ENCODE measurements at places on chromosomes 4 and X.
A peak's percentile ranks its signal among the peaks of the same experiment; 100 is the strongest.

DNA sequence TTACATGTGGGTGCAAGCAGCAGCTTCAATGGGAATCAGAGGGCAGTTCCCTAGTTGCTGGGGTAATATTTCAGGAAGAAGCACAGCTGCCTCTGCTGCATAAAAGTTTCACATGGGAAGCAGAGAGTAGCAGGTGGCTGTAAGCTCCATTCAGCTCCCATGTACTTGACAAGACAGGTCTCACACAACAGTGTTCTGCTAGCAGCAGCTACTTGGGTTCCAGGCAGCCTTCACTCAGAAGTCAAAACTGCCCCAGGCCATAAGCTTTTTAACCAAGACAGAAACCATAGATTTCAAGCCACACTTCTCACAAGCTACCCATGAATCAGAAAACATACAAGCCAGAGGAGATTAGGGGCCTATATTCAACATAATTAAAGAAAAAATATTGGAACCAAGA is 41.4 kb upstream of the SPIN2A start:
- no peak for DNase-seq

DNA sequence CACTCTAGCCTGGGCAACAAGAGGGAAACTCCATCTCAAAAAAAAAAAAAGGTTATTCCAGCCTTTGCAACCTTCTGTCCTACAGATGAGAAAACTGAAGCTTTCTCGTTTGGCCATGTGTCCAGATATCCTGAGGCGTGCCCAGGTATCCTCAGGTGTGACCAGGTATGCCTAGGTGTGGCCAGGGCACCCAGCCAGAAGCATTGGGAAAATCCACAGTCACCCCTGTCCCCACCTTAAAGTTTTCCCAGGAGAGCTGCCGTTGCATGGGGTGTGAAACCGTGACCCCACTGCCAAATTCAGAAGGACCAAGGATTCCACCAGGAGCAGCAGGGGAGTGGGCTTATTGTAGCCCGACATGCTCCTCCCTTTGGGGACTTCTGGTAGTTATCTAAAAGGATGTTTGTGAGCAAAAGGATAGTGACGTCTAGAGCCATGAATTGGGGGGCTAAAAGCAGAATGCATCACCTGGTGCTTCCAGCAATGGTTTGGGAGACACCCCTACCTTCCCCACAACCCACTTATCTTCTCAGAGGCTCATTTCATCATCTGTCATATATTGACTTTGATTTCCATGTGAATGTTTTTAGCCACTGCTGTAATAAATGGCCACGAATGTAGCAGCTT is 4.0 kb upstream of the DHRSX start:
- DNase-seq = no peak

- DNase-seq = no peak
These were observed 214.9 kb upstream of the RPS6KA3 start for GRCh38 chrX:20481632-20482031.

- no peak for DNase-seq
These were observed 108.2 kb upstream of the BRWD3 start for GRCh38 chrX:80917919-80918318.

- peak; percentile 3 for DNase-seq
These were observed 10.0 kb upstream of the LNX1 start for GRCh38 chr4:53601251-53601764.

DNA sequence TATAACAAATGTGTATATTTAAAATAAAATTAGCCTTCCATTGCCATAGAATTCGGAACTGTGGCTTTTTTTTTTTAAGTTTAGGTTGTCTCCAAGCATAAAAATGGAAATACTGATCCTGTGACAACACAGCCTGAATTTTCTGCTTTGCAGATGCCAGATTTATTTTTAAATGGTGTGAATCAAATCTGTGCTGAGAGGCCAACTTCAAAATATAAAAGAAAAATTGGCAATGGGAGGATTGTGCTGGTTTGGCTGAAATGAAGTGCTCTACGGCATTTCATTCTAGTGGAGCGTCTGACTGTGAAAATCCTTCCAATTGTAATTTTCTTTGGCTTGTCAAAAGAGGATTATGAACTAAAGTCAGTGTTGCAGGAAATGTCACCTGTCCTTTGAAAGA is 580.3 kb upstream of the ZFP42 start:
- no peak for DNase-seq

DNA sequence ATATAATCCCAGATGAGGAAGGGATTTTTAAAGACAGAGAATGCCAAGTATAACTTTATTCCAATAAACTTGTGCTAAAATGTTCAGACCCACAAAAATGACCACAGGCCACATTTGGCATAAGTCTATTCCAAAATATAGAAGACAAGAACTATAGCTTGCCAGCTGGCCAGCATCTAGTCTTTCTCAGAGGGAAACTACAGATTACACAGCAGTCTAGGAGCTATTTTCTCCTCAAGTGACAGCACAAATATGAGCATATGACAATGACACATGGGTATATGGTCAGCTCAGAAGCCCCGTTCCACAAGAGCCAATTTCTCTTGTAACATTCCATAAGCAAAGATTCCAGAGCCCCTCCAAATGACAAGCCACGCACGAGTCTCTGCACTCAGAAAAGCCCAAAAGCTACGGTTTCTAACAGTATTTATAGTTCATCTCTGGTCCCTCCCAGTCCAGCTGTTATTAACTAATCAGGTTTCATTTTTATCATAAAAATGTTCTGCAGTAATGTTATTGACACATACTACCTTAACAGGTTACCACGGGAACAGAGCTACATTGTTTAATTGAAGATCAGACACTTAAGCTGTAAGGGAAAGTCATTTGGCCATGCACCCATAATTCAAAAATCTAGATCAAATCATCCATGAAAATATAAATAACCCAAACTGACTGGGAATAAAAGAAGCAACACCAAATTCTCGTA is 70.3 kb downstream of the RAB28 start:
- DNase-seq = no peak

GRCh38 chr4:177012918-177013545 is 220.3 kb upstream of the VEGFC start:
- DNase-seq = no peak

DNA sequence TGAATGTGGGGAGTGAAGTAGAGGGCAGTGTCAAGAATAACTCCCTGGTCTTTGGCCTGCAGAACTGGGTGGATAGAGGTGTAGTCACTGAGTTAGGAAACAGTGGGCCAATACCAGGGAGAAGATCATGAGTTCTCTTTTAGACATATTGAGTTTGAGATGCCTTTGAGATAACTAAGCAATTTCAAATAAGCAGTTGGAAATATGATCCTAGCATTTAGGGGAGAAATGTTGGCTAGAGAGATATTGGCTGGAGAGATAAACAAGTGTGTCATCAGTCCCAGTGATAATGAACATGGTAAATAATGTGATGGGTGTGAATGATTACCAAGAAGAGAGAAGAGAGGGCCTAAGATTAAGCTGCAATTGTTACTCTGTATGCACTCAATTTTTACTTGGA is 95.3 kb upstream of the HPRT1 start:
- no peak for DNase-seq

GRCh38 chrX:136194536-136194935 is 47.2 kb downstream of the FHL1 start:
- no peak for DNase-seq

GRCh38 chr4:184387351-184387750 is 87.0 kb downstream of the IRF2 start:
- no peak for DNase-seq

- no peak for DNase-seq
These were observed 401.8 kb downstream of the PABPC4L start for GRCh38 chr4:133799717-133800315.

- no peak for DNase-seq
These were observed 67.3 kb downstream of the SPRY1 start for GRCh38 chr4:123463869-123464268.

- no peak for DNase-seq
These were observed 41.8 kb downstream of the HTRA3 start for GRCh38 chr4:8311101-8312068.

- DNase-seq = no peak
These were observed 254.8 kb downstream of the PCDH10 start for GRCh38 chr4:133403913-133404312.

GRCh38 chr4:172881645-172882044 is 287.0 kb upstream of the GALNT7 start:
- no peak for DNase-seq

DNA sequence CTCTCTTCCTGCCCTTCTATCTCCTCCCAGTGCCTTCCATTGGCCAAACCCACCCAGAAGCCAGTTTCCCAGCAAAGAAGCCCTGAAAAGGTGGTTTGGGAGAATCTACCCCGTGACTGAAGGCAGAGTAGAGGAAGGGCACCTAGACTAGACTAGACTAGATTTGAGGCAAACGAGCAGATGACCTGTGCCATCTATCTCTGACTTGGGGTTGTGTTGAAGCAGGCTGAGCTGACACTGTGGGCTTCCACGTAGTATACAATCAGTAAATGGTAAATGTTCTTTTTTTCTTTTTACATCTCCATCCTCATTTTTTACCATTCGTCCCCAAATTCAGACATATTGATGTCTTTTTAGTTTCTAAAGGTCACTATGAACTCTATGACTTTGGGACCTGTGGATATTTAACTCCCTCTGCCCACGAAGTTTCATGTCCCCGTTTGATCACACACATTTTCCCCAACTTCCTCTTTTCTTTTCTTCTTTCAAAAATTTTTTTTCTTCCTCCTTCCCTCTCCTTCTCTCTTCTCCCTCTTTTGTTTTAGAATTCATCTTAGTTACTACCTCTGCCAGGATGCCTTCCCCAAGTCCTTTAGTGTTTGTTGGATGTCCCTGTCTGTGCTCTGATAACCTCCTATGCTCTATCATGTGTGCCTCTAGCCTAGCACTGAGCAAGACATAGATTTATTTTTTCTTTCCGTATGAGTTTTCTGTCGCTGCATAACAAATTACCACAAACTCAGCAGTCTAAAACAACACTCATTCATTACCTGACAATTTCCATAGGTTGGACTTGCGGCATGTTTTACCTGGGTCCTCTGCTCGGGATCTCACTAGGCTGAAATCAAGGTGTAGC is 6.2 kb upstream of the AFF1 start:
- no peak for DNase-seq

- no peak for DNase-seq
These were observed 43.5 kb upstream of the PAK3 start for GRCh38 chrX:111052478-111052877.

- no peak for DNase-seq
These were observed 7.6 kb upstream of the DCLK2 start for GRCh38 chr4:150070464-150071170.

- DNase-seq = no peak
These were observed 213.8 kb upstream of the LDB2 start for GRCh38 chr4:17112292-17112659.

Data from SW 1271 (cell line).